ENCODE measurements at places on chromosomes 7 and 10. TPM values are rescaled to one million over a fixed set of nuclear protein-coding genes. Genes with fewer than 3 reads are reported as not detected.

DNA sequence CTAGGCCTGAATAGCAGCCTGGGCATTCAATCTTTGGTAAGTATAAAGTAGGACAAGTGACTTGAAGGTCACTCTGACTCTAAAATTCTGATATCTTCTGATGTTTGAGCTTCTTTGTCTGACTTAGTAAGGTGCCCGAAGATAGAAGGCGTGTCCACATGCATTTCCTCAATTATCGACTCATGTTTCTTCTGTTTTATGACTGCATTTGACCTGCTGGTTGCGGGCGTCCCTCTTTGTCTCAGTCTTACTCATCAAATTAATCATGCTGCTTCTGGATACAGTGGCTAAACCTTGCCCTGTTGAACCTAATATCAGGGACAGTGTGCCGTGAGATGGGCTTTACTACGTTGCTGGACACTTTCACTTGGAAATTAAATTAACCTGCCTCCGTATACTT, 534.1 kb downstream of the SDK1 start:
- no peak for DNase-seq

DNA sequence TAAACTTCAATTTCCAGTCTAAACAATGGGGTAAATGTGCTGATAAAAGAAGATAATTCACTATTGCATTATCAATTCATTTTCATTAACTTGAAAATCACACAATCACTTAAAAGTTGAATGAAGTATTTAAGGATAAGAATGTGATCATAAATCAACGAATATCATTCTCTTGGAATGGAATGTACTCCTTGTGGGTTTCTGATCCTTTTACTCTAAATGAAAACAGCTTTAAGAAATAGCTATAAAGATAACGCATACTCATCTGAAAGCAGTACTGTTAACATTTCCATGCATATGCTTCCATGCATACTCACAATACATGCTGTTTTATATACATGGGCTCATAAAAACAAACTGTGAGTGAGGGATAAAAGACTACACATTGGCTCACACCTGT, 108.8 kb downstream of the ATE1 start:
- DNase-seq = no peak

DNA sequence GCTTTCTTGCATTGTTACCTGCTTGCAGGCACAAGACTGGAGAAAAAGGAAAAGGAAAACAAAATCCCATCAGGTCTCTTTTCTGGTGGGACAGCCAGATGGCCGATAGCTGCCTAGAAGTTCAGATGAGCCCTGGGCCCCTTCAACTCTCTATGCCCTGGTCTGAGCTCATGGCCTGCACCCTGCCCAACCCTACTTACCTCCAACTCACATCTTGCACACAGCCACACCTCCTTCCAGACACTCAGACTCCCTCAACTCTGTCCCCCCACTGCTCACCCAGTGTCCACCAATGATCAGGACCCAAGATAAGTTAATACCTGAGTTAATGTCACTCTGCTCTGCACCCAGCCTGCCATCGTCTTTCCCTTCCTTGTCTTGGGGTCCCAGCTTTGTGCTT, 10.9 kb downstream of the RBP3 start:
- DNase-seq = no peak

DNA sequence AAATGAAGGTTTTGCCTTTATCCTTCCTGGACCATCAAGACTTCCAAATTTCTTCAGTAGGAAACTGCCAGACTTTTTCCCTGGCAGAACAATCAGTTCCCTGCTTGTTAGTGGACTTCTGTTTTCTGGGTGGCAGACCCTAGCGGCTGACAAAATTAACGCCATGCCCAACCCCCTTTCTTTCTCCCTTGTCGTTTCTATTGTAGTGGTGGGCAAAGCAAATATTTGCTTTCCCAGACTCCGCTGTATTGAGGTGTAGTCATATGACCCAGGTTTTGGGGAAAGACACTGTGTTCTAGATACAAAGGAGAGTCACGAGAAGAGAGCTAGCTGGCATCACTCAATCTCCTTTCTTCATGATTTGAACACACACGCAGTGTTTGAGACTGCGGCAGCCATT, 7.7 kb downstream of the PON2 start:
- no peak for DNase-seq

- peak; percentile 99 for DNase-seq
These were observed 179.3 kb downstream of the ARHGAP12 start for GRCh38 chr10:31749301-31749700.

FAM237B gene
- not detected for total RNA-seq

DNA sequence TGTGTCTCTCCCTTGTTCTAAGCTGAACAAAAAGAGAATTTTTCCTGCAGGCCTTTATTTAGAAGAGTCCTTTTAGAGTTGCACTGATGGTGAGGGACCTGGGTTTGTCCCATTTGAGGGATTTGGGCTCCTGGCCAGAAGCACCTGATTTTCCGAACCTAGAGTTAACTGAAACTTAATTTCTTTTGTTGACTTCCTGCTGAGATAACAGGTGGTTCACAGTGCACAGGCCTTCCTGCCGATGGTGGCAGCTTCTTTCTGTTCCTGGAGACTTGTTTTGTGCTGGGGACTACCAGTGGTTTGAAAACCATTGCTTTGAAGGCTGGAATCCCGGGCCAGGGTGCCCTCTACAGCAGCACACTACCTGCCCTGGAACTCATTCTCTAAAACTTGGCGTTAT, 99.2 kb downstream of the SUGCT start:
- DNase-seq = no peak

GRCh38 chr7:111074071-111074747, 16.7 kb upstream of the LRRN3 start:
- no peak for DNase-seq

DNA sequence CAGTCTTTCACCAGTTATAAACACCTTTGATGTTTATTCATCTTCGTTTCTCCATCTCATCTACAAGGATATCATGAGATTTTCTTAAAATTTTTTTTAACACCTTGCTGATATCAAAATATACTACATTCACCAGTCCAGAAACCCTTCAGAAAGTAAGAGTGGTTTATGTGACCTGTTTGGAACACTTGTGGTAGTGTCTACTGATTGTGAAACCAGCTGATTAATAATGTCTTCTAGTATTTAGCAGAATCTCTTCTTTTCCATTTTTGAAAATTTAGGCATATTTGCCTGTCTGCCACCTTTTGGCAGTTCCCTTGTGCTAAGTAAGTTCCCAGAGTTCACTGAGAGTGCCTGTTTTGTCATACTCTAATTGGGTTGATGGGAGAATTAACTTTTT, 18.5 kb downstream of the DLD start:
- no peak for DNase-seq

- DNase-seq = no peak
These were observed 214.3 kb downstream of the JAZF1 start for GRCh38 chr7:27966219-27966780.

DNA sequence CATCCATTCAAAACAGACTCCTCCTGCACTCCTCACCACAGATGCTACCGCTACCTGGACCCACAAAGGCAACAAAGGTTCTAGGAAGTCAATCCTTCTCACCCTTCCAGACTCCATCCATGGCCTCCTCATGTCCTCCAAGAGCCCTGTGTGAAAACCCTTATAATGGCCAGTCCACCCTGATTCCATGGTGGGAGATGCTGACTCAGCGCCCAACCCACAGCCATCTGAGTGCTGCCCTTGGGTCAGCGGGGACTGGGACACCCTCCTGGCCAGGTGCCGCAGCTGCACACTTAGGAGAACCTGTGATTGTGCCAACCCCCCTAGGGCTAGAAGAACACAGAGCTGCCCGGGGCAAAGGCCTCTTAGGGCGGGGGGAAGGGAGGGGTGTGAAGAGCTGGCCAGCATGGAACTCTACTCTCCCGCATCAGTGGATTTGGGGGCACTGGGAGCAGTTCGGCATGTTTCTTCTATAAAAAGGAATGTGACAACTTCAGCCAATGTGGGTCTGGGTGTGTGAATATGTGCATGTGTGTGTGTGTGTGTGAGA, 25.4 kb downstream of the TMEM273 start:
- no peak for DNase-seq

DNA sequence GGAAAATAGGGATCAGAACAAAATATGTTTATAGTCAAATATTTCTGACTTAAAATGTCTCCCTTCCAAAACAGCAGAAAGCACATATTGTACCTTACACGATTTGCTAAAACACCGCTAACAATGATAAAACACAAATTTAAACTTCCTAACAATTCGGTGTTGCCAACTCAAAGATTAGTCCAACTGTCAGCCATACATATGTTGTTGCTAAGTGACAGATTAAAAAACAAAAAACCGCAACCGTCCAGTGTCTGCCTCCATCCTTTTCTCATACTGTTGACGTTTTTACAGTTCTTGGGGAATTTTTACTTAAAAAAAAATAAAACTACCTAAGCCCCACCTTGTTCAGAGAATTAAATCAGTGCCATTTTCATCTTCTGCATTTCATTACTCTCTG, 118.0 kb downstream of the RAB11FIP2 start:
- no peak for DNase-seq

GRCh38 chr7:132402751-132403245, 173.5 kb downstream of the PLXNA4 start:
- no peak for DNase-seq

DNA sequence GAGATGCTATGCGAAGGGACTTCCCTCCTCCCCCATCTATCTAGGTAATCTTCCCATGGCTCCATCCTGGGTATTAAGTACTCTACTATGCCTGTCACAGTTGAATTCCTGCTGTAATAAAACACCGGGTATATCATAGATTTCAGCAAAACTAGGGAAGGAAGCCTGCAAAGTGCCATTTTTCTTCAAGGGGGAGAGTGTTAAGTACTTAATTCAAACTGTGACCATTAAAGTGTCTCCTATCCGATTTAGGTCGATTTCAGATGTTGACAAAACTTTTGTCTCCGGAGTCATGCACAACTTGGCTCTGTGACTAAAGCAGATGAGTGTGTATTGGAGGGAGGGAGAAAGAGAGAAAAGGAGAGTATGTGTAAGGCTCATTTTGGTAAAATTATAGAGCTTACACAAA, 4.6 kb downstream of the HOXA4 start:
- no peak for DNase-seq

DNA sequence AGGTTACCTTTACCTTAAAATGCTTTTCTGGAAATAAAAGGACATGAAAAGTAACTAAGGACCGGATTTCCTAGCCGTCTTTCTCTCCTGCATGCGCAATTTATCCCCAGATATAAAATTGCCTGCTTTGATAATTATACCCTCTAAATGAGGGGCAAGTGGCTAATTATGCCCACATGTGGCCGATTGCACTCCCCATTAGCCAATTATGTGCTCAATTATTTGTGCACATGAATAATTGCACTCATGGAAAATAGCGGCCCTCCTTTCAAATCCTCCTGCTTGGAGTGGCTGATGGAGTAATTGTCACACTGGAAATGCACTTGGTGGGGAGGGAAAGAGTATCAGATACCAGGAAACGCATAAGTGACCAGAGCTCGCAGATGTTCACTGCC, 66.4 kb upstream of the ATRNL1 start:
- DNase-seq = no peak

BCL7B gene
- total RNA-seq = 83.5 TPM

DNA sequence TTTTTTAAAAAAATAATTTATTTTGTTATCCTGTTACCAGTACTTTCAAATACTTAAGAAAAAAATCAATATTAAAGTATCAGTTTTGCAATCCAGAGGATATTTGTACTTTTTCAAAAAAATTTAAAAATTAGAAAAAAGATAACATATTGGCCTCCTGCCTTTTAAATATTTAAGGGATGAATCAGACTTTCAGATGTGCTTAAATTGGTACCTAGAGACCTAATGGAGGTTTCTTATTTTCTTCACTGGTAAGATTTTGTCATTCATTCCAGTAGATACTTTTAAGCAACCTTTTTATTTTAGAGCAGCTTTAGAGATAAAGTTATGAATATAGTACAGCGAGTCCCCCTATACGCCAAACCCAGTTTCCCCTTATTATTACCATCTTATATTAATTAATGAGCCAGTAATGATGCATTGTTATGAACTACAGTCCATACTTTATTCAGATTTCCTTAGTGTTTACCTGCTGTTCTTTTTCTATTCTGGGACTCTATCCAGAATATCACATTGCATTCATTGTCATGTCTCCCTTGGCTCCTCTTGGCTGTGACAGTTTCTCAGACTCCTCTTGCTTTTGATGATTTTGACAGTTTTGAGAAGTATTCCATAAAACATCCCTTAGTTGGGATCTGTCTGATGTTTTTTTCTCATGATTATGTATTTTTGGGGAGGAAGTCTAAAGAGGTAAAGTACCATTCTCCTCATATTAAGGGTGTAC, 34.2 kb downstream of the BICC1 start:
- DNase-seq = no peak

GRCh38 chr10:124307591-124307990, 111.1 kb downstream of the OAT start:
- no peak for DNase-seq

GRCh38 chr7:2757904-2758672, 70.1 kb downstream of the AMZ1 start:
- DNase-seq = peak; percentile 98

DNA sequence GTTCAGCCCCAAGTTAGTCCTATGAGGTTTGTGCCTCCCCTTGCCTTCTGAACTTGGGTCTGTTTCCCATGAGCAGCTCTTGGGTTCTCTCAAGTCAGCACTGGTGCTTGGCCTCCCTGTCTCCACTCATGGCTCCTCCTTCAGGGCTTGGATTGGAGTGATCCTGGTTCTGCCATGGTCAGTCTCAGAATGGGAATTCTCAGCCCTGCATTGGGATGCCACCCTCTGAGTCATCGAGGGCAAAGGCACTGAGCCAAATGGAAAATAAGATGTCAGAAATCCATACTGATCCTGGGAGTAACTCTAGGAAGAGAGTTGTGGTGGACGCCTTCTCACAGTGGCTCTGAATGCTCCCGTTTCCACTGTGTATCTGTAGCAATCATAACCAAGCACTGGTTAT, 233.4 kb upstream of the HABP2 start:
- no peak for DNase-seq

- DNase-seq = no peak
These were observed 268.3 kb upstream of the FERD3L start for GRCh38 chr7:19413443-19413965.

GRCh38 chr7:4102231-4102841, 579.8 kb upstream of the FOXK1 start:
- DNase-seq = no peak

- peak; percentile 71 for DNase-seq
These were observed 67.3 kb downstream of the EPDR1 start for GRCh38 chr7:37987732-37988131.

GRCh38 chr7:19113855-19114550, 3.4 kb downstream of the TWIST1 start:
- DNase-seq = no peak

GRCh38 chr7:101418694-101419093, 56.0 kb downstream of the COL26A1 start:
- no peak for DNase-seq

- peak; percentile 34 for DNase-seq
These were observed 35.2 kb upstream of the LYZL1 start for GRCh38 chr10:29253690-29254029.

GRCh38 chr7:137992550-137993394, 9.1 kb downstream of the CREB3L2 start:
- peak; percentile 87 for DNase-seq

DNA sequence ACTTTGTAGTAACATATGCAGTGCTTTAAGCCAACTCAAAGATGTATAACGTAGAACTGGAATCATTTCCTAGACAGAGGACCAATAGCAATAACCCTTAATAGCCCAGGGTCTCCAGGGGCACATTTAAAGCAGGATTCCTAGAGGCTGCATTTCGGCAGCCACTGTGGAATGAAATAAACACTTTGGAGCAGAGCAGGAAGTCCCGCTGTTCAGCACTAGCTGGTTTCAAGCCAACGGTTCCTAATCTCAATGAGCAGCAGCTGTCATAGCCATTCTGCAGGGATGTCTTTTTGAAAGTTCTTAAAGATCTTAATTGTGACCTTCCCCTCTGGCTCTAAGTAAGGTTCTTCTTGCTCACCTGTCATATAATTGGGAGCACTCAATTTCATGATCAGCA, 18.4 kb upstream of the MACROH2A2 start:
- peak; percentile 37 for DNase-seq

AOAH gene
- not detected for total RNA-seq

- peak; percentile 68 for DNase-seq
These were observed 207.9 kb upstream of the MYO3A start for GRCh38 chr10:25725917-25726716.

All from myocyte (in vitro differentiated cells).